Activated CD4-positive, alpha-beta T cell treated with anti-CD3 and anti-CD28 coated beads, Interleukin-2, amount 50 U/mL, for 4 hours (primary cell): ENCODE measurements at places on chromosomes 6 and 20.

DNA sequence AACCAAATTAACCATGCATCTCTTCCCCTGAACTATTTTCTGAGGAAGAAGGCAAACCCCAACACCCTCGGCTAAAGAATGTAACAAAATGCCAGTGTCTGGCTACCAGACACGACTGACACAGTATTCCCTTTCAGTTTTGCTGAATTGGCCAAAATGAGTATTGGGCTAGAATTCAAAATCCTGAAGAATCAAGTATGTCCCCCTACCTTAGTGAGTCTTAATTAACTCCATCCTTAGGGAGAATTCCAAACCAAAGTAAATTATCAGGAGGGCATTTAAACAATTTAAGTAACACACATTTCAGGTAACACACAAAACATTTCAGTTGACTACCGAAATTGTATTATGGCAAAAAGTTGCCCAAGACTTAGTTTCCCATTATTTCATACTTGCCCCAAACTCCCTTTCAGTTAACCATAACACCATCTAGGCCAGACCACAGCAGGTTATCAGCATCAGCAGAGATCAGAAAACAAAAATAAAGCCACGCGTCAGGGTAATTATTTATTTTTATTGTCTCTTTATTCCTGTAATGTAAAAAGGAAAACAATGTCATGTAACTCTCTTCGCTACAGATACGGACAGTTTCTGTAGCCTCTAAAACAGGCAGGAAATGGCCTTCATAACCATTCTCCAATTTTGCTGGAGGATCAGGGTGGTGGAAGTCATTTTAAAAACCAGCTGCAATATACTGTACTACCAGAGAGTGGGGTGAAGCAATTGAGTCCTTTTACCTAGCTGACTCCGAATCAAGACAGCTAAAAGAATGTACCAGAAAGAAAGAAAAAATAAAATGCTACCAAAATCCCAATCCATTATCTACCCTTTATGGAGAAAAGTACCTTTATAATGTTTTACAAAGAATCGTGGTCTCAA lies 1.9 kb downstream of the SNX5 start:
- no peak for DNase-seq

GRCh38 chr20:47648943-47649342 lies 136.3 kb downstream of the SULF2 start:
- no peak for DNase-seq

- DNase-seq, result no peak
These were observed 50.7 kb upstream of the TPD52L1 start for GRCh38 chr6:125102891-125103290.

GRCh38 chr6:37298958-37299357 lies 41.0 kb upstream of the TMEM217 start:
- DNase-seq, result no peak

- DNase-seq, result peak; percentile 52
These were observed 75.4 kb upstream of the ECI2 start for GRCh38 chr6:4210629-4211419.

- DNase-seq, result no peak
These were observed 109.3 kb downstream of the TMEM242 start for GRCh38 chr6:157213907-157214565.

DNA sequence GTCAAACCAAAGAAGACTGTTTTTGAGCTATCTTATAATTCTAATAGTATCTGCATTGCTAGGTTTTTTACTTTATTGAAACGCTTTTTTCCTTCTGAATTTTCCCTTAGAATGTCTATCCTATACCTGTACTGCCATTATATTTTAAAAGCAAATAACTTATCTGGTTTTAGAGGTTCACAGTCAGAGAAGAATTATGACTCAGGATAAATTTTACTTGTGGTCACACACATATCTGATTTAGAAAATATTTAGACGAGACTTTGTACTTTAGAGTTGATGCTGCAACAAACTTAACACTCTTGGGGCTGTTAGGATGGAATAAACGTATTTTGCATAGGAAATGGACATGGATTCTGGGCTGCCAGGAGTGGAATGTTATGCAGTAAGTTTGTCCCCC lies 33.0 kb downstream of the LMBRD1 start:
- no peak for DNase-seq

DNA sequence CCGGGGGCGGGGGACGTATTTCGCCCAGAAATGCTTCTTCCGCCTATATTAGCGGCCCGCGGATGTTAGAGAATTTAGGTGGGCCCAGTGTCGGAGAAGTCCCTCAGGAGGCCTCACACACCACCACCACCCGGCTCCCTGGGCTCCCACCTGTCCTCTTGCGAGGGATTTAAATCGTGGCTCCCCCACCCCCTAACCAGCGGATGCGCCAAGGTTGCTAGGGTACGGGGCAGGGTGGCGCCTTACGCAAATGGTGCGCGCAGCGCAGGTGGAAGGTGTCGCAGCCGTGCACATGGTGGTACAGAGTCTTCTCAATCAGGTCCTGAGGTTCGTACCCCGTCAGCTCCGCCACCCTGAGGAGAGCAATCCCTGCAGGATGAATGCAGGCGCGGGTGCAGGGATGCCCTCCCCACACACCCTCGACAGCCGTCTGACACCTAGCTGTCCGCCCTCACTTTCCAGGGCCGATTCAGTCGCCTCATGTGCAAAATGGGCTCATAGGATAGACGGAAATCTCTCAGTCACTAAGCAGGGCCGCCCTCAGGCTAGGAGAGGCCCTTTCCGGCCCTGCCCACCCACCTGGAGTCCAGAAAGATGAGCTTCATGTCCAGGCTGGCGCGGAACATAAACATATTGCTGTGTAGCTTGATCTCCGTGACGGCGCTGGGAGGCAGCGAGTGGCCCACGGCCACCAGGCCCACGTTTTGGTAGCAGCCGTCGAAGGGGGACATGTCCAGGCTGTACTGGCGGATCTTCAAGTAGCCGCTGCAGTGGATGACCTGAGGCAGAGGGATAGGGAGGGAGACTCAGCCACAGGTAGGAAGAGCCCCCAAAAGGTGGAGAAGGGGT lies 16.6 kb downstream of the SIM1 start:
- DNase-seq, result no peak

DNA sequence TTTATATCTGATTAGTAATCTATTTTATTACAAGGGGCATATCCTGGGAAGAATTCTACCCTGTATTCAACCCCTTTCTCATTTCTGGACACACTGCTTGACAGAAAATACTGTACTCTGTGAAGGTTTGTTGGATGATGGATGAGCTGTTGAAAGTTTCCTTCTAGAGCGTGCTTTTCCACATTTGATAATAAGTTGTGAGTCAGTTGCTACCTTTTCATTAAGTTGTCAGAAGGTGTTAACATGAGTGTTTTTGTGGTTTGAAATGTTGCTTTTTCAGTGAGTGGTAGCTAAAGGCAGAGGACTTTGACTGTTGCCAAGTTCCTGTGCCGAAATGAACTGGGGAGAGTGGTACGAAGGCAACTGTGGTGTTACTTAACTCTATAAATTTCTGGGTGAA lies 3.9 kb upstream of the ECI2 start:
- DNase-seq, result no peak

- DNase-seq, result no peak
These were observed 16.9 kb upstream of the PPP1R3G start for GRCh38 chr6:5068153-5068751.

- DNase-seq, result no peak
These were observed 579 bp upstream of the BPHL start for GRCh38 chr6:3117912-3118352.

DNA sequence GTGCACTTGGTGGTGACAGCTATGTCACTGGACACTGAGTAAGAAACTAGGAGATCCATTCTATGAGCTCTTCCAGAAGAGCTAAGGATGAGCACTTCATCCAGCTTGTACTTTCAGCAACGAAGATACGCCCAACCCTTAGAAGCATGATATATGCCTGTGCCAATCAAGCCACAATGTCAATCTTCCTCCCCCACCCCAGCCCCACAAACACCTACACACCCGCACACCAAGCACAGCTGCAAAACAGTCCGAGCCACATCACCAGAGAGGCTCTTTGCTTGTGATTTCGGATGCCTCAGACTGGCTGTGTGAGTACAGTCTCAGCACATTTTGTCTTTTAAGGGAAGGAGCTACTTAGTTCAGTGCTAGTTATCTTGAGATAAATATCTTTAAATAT lies 260.5 kb downstream of the FOXC1 start:
- DNase-seq, result no peak

DNA sequence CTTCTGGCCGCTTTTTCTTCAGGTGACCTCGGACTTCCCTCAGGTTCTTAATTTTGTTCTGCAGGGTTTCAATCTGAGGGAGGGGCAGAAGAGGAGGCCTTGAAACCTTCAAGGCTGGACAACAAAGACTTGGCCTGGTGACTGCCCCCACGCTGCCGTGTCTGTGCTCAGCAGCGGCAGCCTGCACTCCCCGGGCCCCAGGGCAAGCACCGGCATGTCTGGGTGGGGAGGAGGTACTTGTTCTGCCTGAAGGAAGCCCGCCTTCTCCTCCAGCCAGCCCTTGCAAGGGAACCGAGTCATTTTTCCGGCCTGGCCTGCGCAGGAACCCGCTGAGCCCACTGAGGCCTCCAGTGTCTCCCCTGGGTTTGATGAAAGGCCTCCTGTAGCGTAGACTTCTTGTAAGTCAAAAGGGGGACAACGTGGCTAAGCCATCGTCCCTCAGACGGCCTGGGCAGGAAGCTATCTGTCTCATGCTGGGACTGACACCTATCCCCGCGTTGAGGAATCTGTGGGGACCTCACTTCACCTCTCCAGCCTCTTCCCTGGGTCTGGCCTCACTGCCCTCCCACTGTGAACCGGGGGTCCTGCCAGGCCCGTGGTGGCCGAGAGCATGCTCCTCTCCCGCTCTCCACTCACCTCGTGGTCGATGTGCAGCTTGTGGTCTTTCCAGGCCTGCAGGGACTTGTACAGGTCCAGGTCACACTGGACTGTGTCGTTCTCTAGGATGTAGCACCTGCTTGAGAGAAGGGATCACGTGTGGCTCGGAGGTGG lies 119.9 kb downstream of the SULF2 start:
- DNase-seq, result no peak

- no peak for DNase-seq
These were observed 302.9 kb upstream of the SYNCRIP start for GRCh38 chr6:85945459-85946185.

GRCh38 chr20:952196-952795 lies 36.2 kb upstream of the ANGPT4 start:
- no peak for DNase-seq

DNA sequence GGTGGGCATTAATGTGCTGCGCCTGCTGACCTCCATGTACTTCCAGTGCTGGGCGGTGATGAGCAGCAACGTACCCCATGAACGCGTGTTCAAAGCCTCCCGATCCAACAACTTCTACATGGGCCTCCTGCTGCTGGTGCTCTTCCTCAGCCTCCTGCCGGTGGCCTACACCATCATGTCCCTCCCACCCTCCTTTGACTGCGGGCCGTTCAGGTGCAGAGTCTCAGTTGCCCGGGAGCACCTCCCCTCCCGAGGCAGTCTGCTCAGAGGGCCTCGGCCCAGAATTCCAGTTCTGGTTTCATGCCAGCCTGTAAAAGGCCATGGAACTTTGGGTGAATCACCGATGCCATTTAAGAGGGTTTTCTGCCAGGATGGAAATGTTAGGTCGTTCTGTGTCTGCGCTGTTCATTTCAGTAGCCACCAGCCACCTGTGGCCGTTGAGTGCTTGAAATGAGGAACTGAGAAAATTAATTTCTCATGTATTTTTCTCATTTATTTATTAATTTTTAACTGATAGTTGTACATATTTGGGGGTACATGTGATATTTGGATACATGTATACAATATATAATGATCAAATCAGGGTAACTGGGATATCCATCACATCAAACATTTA lies 35.2 kb upstream of the NOP56 start:
- no peak for DNase-seq

GRCh38 chr20:53335555-53335954 lies 258.1 kb downstream of the ZNF217 start:
- DNase-seq, result no peak

DNA sequence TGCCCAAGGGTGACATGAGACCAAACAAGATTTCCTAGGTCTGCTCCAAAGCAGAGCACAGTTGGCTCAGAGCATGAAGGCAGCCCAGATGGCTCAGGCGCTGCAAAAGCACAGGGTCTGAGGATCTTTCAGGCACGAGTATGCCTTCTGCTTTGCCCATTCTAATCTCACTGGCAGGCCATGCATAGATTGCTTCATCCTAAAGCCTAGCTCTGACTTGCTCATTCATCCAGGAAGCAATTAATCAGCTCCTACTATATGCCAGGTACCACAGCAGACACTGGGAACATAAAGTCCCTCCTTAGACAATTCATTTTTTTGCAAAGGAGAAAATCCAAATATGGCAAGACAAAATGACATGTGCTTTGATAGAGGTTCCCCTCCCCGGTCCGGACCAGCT lies 31.2 kb downstream of the GPLD1 start:
- no peak for DNase-seq

DNA sequence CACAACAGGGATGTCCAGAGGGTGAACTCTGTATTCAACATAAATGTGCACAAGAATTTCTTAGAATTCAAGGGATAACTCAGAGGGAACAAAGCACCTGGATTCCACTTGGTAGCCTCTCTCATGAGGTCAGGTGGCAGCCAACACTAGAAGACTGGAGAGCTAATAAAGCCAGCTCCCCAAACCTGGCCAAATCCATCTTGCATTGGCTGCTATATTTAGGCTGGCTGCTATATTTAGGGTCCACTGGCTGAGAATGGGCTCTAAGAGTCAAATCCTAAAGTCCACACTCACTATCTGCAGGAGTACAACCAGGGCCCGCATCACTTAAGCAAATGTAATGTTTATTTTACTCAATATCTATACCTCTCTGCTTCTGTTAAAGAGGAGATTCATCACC lies 20.0 kb downstream of the TBC1D7 start:
- DNase-seq, result no peak

DNA sequence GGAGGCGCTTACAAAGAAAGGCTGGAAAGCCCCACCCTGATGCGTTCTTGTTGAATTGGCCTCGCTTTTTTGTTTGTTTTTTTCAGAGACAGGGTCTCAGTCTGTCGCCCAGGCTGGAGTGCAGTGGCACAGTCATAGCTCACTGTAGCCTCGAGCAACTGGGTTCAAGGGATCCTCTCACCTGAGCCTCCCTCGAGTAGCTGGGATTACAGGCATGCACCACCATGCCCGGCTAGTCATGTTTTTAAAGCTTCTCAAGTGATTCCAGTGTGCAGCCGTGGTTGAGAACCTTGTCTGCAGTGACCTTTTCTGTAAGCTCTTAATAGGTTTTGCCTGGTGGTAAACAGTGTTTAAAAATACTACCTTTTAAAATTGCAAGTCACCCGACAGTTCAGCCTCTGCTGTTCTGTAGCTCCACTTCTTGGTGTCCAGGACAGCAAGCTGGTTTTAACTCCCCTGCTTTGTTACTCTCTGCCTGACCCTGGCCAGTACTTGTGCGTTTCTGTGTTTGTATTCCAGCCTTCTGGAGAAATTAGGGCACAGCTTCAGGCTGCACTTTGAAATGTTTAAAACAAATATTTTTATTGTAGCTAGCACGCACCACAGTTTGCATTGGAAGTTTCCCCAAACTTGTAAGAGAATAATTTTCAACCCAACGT lies 54.4 kb downstream of the KDM1B start:
- DNase-seq, result no peak
